Central memory CD8-positive, alpha-beta T cell (primary cell): ENCODE measurements at places on chromosomes 12 and 14.

GRCh38 chr14:34398024-34398423 lies 64.0 kb downstream of the SPTSSA start:
- no peak for DNase-seq

DNA sequence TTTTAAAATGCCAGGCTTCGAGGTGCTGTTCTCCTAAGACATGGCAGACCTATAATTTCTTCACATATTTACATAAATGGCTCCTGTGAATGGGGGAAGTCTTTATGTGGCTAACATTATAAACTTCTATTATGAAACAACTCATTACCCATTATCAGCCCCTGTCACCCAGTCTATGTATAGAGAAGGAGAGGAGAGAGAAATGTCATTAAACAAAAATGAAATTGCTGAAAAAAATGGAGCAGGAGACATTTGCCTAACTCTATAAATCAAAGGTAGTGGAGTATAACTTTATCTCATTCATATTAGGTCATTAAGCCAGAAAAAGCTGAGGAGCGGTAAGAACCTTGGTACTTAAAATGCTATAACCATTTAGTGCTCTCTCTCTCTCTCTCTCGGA lies 71.9 kb upstream of the KRR1 start:
- no peak for DNase-seq

DNA sequence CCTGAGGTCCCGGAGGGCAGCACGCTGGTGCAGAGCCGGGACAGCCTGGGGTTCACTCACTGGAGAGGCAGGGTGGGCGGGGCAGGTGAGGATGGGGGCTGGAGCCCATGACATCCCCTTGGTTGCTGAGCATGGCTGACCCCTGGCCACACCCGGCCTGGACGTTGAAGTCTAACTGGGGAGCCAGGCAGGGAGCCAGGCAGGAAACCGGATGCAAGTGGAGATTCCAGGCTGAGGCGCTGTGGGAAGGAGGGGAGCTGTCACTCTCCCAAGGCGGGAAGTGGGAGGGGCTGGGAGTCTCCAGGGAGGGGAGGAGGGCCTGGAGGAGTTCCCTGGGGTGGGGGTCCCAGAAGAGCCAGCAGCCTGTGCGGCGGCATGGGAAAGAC lies 7.7 kb upstream of the INF2 start:
- no peak for DNase-seq

GRCh38 chr12:92621833-92622232 lies 81.0 kb upstream of the PLEKHG7 start:
- DNase-seq = no peak

GRCh38 chr12:57242329-57242690 lies 8.7 kb downstream of the STAC3 start:
- no peak for DNase-seq

GRCh38 chr14:72237722-72238666 lies 305.8 kb downstream of the RGS6 start:
- no peak for DNase-seq

DNA sequence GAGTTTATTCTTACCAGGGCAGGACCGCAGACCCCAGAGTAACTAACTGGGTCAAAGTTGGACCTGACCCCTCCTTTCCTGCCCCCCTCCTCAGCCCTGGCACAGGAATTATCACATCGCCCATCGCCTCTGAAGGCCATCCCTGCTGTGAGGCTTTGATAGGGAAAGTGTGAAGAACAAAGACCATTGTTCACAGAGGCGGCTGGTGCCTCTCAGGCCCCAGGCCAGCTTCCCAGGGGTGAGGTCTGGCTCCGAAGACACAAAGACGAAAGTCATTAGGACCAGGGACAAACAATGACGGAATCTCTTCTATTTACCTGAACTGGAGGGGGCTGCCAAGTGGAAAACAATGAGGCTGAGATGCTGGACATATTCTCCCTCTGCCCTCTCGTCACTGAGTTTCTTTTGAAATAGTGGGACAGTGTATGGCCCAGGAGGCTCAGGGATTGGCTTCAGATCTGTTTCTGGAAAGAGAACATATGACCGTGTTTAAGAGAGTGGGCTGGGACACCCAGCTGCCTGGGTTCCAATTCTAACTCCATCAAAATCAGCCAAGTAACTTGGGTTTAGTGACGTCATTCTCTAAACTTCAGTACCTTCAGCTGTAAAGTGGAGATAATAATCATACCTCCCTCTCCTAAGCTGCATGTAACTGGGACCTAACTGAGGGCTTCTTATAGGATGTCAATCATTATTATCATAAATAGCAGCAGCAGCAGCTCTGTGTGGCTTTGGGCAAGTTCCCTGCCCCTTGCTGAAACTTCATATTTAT lies 769.4 kb downstream of the MED13L start:
- no peak for DNase-seq

DNA sequence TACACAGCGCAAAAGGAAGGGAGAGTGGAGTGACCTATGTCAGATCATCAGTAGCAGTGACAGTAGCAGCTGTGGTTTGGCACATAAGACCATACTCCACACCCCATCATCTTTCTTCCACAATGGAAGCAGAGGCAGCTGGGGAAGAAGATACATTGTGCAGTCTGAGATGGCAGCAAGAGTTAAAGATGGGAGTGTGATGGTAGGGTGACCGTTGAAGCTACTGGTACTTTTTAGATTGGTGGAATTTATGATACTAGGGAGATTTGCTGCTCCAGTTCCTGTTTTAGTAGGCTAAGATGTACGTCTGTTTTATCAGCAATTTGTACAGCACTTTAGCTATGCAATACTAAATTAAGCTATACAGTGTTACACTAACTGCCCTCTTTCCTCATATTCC lies 291.0 kb downstream of the FUT8 start:
- no peak for DNase-seq

DNA sequence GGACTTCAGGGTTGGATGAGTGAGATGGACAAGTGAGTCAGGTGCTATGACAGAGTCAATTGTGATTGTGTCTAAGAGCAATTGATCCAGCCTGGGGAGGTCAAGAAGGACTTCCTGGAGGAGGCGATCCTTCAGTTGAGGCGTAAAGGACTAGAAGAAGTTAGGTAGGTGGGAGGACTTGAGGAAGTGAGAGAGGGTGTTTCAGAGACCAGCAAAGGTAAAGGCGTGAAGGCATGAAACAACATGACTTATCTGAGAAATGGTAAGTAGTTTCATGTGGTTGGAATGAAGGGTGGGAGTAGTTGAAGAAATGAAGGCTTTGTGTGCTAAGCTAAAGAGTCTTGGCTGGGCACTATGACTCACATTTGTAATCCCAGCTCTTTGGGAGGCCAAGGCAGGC lies 48.9 kb upstream of the PPP1CC start:
- no peak for DNase-seq

GRCh38 chr12:2418579-2418978 lies 365.8 kb downstream of the CACNA1C start:
- DNase-seq = no peak

DNA sequence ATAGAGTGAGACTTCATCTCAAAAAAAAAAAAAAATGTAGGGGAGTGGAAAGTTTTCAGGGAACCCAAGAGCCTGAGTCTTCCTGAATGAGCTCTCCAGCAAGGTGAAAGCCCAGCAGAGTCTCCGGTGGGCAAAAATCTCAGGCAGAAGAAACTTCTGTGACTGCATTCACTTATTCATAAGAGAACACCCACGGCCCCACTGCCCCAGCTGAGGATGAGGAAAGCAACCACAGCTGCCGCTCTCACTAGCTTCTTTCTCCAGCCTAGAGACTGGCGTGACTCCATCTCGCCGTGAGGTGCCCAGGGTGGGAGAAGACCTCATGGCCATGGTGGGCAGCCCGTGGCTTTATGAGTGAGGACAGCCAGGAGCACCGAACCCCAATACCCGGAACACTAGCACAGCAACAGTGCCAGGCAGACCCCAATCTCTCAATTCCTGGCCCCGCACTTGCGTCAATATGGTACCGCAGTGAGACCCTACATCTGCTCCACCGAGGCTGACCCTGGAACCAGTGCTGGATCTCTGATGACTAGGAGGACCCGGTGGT lies 29.7 kb upstream of the DYNC1H1 start:
- no peak for DNase-seq

DNA sequence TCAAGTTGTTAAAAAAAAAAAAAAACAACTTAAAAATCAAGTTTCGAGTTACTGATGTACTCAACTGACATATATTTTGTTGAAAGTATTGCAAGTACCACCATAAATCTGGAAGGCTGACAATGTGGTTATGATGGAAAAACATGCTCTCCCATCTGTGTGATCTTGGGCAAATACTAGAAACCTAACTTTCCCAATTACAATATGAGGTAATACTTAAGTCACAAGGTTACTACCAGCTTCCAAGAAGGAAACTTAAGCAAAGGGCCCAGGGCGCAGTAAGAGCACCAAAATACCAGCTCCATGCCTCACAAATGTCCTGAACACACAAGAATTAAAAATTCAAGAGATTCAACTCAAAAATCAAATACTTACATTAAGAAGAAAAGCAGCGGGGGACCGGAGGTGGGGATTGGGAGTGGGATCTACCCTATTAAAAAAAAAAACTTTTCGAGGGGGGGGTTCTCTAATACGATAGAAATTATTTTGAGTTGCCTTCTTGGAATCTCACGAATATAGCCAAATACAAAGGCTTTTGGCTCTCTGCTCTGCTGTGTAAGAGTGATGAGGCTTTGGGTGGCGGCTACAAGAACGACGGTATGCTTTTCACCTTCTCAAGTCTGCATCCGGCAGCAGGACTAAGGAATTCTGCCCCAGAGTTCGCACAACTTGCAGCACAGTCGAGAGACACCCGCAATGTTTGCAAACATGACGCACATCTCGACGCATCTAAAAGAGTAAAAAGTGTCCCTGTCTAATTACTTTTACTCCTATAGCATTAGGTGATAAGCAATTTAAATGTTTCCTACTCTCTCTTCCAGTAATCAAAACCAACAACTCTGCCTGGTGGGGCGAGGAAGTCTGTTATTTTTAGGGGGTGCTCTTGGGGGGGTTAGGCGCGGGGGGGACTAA lies 1.1 kb downstream of the SAV1 start:
- DNase-seq = peak; percentile 21

- no peak for DNase-seq
These were observed 22.9 kb upstream of the KRT83 start for GRCh38 chr12:52344111-52344510.

GRCh38 chr12:4307593-4308333 lies 13.2 kb upstream of the TIGAR start:
- no peak for DNase-seq

- no peak for DNase-seq
These were observed 282.9 kb downstream of the DUSP6 start for GRCh38 chr12:89069431-89069830.

DNA sequence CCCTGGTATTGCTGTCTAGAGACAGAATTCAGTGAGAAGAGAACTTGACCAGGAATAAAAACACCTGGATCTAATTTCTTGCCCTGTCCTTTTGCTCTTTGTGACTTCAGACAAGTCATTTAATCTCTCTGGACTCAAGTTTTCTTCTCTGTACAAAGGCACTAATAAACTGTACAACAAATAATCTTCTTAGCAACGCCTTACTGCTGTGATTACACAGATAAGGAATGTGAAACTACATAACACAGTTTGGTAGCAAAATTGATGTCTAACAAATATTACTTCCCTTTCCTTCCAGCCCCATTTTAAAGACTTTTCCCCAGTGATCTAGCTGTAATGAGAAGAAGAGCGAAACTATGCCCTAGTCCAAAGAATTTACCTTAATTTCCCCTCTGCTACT lies 69.3 kb downstream of the BCAT1 start:
- no peak for DNase-seq

DNA sequence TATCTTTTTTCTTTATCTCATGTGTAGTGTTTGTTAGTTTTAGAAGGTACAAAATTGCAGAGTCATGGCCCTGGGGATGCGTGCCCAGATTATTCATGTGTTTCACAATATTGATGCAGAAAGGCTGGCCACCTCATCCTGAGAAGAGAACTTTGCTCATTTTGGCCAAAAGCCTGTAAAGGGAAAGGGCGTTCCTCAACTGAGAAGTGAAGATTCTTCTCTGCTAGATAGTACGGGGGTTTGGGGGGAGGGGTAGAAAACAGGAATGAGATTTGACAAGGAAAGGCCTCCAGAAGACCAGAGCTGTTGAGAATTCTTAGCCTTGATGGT lies 1.7 kb downstream of the MGST1 start:
- no peak for DNase-seq

DNA sequence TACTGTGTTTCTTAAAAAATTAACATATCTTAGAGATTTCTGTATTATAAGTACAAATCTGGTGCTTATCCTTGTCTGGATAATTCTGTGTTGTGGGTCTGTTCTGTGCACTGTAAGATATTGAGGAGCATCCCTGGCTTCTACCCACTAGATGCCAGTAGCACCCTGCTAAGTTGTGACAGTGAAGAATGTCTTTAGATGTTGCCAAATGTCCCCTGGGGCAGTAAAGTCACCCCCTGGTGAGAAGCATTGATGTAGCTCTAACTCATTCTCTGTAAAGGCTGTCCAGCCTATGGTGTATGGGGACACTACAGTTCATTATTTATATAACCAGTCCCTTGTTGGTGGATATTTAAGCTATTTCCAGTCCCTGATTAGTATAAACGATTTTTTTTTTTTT lies 31.4 kb downstream of the MAP1LC3B2 start:
- no peak for DNase-seq

GRCh38 chr12:124888260-124888659 lies 24.6 kb upstream of the SCARB1 start:
- no peak for DNase-seq

- no peak for DNase-seq
These were observed 38.3 kb downstream of the ATF7IP start for GRCh38 chr12:14403711-14404196.

- DNase-seq = no peak
These were observed 1124.7 kb downstream of the FLRT2 start for GRCh38 chr14:86654558-86655184.

GRCh38 chr14:24238123-24238522 lies 4.3 kb downstream of the TINF2 start:
- DNase-seq = no peak

DNA sequence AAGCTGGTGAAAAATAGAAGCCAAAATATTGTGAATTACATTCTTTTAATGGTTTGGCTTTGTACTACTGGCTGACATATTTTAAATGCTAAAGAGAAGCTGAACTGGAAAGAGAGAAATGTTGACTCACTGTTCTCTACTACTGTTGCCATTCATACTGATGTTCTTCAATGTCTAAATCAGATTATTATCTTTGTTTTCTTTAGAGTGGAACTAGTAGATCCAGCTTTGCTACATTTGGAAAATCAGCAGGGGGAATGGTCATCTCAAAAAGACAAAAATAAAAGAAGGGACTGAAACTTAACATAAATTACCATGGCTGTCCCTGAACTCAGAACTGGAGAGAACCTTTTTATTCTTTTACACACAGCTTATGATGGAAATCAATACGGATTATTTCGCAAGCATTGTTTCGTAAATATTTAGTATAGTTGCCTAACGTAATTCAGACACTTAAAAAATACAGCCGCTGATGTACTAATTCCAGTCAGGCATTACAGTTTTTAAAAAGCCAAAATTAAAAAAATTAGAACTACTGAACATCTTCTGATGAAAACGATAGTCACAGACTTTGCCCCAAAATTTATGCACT lies 76.3 kb upstream of the OTX2 start:
- DNase-seq = no peak

DNA sequence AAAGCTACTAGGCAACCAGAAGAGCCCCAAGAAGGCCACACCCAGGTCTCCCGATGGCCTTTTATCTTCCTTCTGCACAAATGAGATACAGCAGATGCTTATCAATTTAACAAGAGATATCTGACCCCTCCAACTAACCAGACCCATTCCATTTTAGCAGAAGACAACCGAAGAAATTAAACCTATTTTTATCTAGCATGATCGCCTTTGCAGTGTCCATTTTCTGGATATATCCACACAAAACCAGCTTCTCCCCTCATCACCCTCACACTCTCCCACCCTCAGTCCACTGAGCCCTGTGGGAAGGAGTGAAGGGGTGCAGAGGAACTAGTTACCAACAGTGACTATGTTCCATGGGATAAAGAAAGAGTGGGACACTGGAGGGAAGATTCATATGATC lies 20.9 kb upstream of the DHRS4 start:
- no peak for DNase-seq

- DNase-seq = no peak
These were observed 8.6 kb downstream of the PMEL start for GRCh38 chr12:55957106-55957859.
